ENCODE measurements at places on chromosomes 5 and 9. TPM values are rescaled to one million over a fixed set of nuclear protein-coding genes. Genes with fewer than 3 reads are reported as not detected.

Gene KIF12
- 6.4 TPM for total RNA-seq

Gene CRB2
- total RNA-seq = 0.07 TPM

Gene LCN10
- not detected for total RNA-seq

Gene STC2
- total RNA-seq = 97.3 TPM

Gene SPINK7
- total RNA-seq = not detected

Gene CARTPT
- not detected for total RNA-seq

Gene FXN
- total RNA-seq = 24.1 TPM

Gene AJM1
- 7.1 TPM for total RNA-seq

Gene C9orf153
- not detected for total RNA-seq

Gene PCDHB5
- not detected for total RNA-seq

Gene DND1
- total RNA-seq = 2.3 TPM

Gene IL7R
- 0.98 TPM for total RNA-seq

Gene RMRP
- 30,969 TPM for total RNA-seq

Gene WNK2
- 24.4 TPM for total RNA-seq

Gene SEMA6A
- 6.7 TPM for total RNA-seq

Gene SMIM33
- total RNA-seq = not detected

Gene FOXD4
- 2.8 TPM for total RNA-seq

Gene FOXI1
- not detected for total RNA-seq

Gene SNCAIP
- not detected for total RNA-seq

Gene MYMK
- not detected for total RNA-seq

Gene DBH
- not detected for total RNA-seq

Gene SHROOM1
- 9.5 TPM for total RNA-seq

Gene MATR3
- 123 TPM for total RNA-seq

Gene AGPAT2
- 86.0 TPM for total RNA-seq

Gene SLC31A1
- 24.4 TPM for total RNA-seq

Gene ZNF483
- 5.0 TPM for total RNA-seq

Gene IL3
- total RNA-seq = not detected

Gene BTNL9
- total RNA-seq = 11.7 TPM

Gene MAN1B1
- total RNA-seq = 50.9 TPM

Gene SPAAR
- not detected for total RNA-seq
